Stimulated activated CD4-positive, alpha-beta T cell treated with anti-CD3 and anti-CD28 coated beads, TNF-alpha, amount 100 ng/mL, for 24 hours (primary cell): ENCODE measurements at places on chromosomes 7 and 10.

GRCh38 chr7:107854454-107854853, 36.5 kb upstream of the DLD start:
- DNase-seq: no peak

- no peak for DNase-seq
These were observed 397.2 kb downstream of the EXOC4 start for GRCh38 chr7:133650069-133650468.

DNA sequence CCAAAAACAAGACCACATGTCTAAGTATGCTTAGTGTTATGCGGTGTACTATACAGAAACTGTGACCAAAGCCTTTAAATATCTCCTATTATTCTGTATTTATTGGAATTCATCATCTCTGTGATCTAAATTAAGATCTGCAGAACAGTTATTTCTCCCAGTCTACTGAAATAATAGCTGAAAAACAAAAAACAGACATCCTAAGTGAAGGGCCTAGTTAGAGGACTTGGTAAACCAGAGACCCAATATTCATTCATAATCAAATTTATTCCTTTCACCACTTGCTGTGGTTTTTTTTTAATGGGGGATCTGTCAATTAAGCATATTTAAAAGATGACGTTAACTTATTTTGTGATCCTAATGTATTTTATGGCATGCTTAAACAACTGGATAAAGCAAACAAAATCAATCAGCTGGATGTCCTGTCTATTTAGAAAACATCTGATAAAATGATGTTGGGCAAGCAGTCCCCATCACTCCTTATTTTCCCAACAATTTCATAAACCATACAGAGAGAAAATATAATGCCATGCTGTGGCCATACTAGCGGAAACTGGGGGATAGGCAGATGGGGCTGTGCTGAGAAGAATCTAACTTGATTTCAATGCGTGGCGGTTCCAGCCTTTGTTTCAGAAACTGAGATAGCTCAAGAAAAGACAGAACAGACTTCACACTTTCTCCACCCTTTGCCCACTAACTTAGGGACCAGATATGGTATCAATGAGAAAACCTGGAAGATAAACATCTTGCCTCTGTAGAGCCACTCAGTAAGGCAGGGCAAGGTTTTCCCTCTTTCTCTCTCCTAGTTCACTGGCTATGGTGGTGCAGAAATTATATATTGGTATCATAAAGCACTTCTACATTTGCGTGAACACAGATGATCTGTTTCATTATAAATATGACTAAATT, 32.9 kb downstream of the ICA1 start:
- DNase-seq: no peak

DNA sequence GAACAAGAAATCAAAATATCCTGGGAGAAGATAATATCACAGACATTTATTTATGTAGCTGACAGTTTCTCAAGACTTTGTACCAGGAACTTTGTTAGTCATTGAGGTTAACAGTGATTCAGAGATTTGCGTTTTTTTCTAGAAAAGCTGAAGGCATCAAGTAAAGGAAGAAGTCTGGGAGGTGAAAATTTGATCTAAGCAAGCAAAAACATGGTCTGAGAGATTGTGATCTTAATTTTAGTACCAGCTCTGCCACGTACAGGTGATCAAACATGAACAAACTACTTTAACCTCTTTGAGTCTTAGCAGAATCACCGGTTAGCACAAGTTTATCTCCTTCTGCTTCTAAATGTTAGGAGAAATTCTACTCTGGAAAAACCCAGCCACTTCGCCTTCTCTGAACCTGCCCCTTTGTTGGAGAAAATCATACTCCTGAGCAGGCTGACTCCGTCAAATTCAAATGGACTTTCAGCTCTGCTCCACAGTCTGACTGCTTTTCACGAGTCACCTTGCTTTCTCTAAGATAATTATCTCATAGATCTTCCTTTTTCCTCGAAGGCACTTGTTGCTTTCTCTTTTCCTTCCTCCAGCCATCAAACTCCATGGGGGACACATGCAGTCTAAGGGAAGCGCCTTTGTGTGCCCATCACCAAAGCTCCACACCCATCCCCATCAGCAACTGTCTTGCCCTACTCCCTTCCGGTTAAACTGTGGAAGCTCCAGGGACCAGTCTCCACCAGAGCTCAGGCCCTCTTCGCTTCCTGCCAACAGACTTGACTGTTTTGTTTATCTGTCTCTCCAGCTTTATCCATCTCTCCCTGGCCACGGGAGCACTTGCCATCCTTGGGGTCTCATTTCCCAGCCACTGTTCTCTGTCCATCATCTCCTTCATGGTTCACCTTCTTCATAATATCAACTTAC, 86.3 kb downstream of the PRKCQ start:
- DNase-seq: no peak

- no peak for DNase-seq
These were observed 67.4 kb upstream of the LRRC4 start for GRCh38 chr7:128098629-128099028.

- DNase-seq: no peak
These were observed 1578.9 kb downstream of the REEP3 start for GRCh38 chr10:65100146-65100545.
